ENCODE measurements at places on chromosomes 12 and 14.

DNA sequence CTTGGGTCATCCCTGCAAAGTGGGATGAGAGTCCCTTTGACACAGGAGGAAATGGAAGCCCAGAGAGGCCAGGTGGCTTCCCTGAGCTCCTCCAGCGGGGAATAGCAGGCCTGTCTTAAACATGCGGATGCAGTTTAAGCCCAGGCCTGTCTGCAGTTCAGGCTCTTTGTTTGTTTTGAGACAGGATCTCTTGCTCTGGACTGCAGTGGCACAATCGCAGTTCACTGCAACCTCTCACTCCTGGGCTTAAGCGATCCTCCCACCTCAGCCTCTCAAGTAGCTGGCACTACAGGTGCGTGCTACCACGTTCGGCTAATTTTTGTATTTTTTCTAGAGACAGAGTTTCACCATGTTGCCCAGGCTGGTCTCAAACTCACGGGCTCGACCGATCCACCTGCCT lies 3.5 kb downstream of the TRPV4 start:
- no peaks in the 10 kb centered on the region for H3K36me3 ChIP-seq
- H3K27ac ChIP-seq = no peak overlapping the region
- H3K27me3 ChIP-seq = peaks cover 13% of the 10 kb centered on the region
- no peak for DNase-seq

GRCh38 chr12:117528538-117528937 lies 167.1 kb upstream of the NOS1 start:
- no peak overlapping the region for H3K4me3 ChIP-seq
- H3K36me3 ChIP-seq = no peaks in the 10 kb centered on the region
- H3K27me3 ChIP-seq = no peaks in the 10 kb centered on the region
- H3K27ac ChIP-seq = no peak overlapping the region
- H3K4me1 ChIP-seq = no peaks in the 10 kb centered on the region
- no peak for DNase-seq

GRCh38 chr14:54653712-54654469 lies 87.0 kb downstream of the SAMD4A start:
- no peak for DNase-seq
- H3K4me3 ChIP-seq = no peak overlapping the region
- H3K36me3 ChIP-seq = no peaks in the 10 kb centered on the region

DNA sequence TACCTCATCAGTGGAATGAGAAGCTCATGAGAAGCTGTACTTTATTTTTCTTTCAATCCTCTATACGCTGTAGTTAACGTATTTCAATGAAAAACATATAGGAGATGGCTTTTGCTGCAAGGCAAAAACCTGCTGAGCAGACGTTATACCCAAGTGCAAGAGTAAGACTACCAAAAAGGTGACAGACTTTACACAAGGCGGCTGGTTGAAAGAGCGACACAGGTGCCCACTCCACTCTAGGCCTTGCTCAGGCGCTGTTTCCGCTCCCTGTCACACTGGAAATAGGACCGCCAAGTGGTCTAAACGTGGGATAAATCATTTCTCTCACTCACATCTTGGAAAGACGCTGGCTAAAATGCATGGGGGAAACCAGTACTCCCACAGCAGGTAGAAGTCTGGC lies 54.5 kb downstream of the PPP2R5C start:
- peaks cover 41% of the 10 kb centered on the region for H3K4me1 ChIP-seq
- peaks cover 16% of the 10 kb centered on the region for H3K36me3 ChIP-seq
- no peak overlapping the region for H3K27ac ChIP-seq
- H3K27me3 ChIP-seq = no peaks in the 10 kb centered on the region
- H3K4me3 ChIP-seq = no peak overlapping the region

- peak; percentile 8 for DNase-seq
- H3K27ac ChIP-seq = no peak overlapping the region
- peaks cover 99% of the 10 kb centered on the region for H3K27me3 ChIP-seq
- peaks cover 56% of the 10 kb centered on the region for H3K4me1 ChIP-seq
- no peaks in the 10 kb centered on the region for H3K36me3 ChIP-seq
Measured at GRCh38 chr14:99273766-99274345, 1.9 kb upstream of the BCL11B start.

- H3K27me3 ChIP-seq = no peaks in the 10 kb centered on the region
- no peak overlapping the region for H3K27ac ChIP-seq
- no peak for DNase-seq
- H3K4me1 ChIP-seq = no peaks in the 10 kb centered on the region
Measured at GRCh38 chr12:42315108-42315507, 10.8 kb downstream of the ZCRB1 start.

GRCh38 chr14:50794068-50794645 lies 36.8 kb downstream of the NIN start:
- DNase-seq = no peak
- H3K4me1 ChIP-seq = peaks cover 44% of the 10 kb centered on the region
- H3K27ac ChIP-seq = no peak overlapping the region
- no peaks in the 10 kb centered on the region for H3K27me3 ChIP-seq
- H3K4me3 ChIP-seq = no peak overlapping the region

DNA sequence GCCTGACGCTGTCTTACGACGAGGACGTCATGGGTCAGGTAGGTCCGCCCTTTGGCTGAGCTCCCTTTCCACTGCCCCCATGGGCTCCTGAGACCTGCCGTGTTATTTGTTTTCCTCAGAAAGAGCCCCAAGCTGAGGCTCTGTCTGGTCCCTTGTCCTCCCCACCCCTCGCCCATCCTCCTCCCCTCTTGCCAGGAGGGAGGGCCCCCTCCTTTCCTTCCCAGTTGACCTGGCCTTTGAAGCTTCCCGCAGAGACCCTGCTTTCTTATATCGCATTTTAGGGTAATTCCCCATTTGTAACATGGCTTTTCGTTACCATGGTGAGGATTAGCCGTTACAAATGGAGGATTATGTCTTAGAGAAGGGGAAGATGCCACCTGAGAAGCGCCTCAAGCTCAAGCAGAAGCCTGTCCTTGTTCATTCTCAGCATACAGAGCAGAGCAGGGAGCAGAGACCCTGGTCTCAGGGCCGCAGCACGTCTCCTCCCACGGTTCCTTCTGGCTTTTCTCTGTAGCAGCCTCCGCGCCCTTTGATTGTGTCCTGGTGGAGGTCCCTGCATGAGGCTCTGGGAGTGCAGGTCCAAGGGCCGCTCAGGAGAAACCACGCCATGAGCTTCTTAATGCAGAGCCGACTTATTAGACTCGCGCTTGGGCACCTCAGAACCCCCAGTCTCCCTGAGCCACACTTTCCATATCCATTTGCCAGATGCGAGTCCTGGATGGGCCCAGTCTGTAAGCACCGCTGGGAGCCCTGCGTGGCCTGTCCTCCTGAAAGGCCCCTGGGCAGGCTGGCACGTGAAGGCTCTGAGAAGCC lies 47.2 kb downstream of the UBE3B start:
- no peaks in the 10 kb centered on the region for H3K4me1 ChIP-seq
- H3K4me3 ChIP-seq = no peak overlapping the region
- H3K36me3 ChIP-seq = peaks cover 100% of the 10 kb centered on the region
- no peak overlapping the region for H3K27ac ChIP-seq
- no peaks in the 10 kb centered on the region for H3K27me3 ChIP-seq
- DNase-seq = no peak

DNA sequence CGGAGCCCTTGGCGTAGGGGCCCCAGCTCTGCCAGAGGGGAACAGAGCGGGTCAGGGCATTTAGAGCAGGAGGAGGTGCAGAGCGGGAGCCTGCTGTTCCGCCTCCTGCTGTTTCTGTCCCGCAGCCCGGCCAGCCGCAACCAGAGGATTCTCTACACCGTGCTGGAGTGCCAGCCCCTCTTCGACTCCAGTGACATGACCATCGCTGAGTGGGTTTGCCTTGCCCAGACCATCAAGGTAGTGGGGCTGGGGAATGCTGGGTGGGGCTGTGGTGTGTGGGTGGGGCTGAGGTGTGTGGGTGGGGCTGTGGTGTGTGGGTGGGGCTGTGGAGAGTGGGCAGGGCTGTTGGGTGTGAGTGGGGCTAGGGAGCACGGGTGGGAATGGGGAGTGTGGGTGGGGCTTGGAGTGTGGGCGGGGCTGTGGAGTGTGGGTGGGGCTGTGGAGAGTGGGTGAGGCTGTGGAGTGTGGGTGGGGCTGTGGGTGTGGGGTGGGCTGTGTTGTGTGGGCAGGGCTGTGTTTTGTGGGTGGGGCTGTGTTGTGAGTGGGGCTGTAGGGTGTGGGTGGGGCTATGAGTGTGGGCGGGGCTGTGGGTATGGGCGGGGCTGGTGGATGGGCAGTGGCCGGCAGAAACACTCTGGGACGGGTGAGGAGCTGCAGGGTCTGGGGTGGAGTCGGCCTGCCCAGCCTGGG lies 8.0 kb downstream of the ASPG start:
- DNase-seq = no peak
- H3K27me3 ChIP-seq = no peaks in the 10 kb centered on the region
- no peak overlapping the region for H3K4me3 ChIP-seq
- H3K4me1 ChIP-seq = no peaks in the 10 kb centered on the region

- DNase-seq = peak; percentile 4
- H3K4me3 ChIP-seq = no peak overlapping the region
- no peaks in the 10 kb centered on the region for H3K27me3 ChIP-seq
- H3K36me3 ChIP-seq = no peaks in the 10 kb centered on the region
- no peaks in the 10 kb centered on the region for H3K4me1 ChIP-seq
Measured at GRCh38 chr12:74732826-74733225, 195.2 kb downstream of the ATXN7L3B start.

DNA sequence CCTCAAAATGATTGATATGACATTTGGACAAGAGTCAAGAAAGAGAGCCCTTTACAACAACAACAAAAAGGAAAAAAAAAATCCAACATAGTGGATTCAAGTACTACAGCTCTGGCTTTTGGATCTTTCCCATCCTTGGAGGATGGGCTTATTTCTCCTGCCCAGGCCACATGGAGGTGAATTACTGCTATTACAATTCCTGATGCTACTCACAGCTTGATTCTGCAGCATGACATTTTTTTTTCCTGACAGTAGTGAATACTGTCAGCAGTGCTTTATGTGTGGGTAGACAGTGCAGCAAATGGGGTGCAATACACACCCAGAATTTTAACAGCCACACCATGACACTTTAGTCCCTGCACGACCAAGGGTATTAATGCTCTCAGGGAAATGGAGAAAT lies 42.5 kb upstream of the HSP90B1 start:
- no peak overlapping the region for H3K4me3 ChIP-seq
- H3K36me3 ChIP-seq = no peaks in the 10 kb centered on the region
- no peak for DNase-seq

- H3K27me3 ChIP-seq = no peaks in the 10 kb centered on the region
- DNase-seq = no peak
- no peak overlapping the region for H3K27ac ChIP-seq
- no peak overlapping the region for H3K4me3 ChIP-seq
- no peaks in the 10 kb centered on the region for H3K36me3 ChIP-seq
Measured at GRCh38 chr14:101347893-101348777, 213.2 kb upstream of the DIO3 start.

DNA sequence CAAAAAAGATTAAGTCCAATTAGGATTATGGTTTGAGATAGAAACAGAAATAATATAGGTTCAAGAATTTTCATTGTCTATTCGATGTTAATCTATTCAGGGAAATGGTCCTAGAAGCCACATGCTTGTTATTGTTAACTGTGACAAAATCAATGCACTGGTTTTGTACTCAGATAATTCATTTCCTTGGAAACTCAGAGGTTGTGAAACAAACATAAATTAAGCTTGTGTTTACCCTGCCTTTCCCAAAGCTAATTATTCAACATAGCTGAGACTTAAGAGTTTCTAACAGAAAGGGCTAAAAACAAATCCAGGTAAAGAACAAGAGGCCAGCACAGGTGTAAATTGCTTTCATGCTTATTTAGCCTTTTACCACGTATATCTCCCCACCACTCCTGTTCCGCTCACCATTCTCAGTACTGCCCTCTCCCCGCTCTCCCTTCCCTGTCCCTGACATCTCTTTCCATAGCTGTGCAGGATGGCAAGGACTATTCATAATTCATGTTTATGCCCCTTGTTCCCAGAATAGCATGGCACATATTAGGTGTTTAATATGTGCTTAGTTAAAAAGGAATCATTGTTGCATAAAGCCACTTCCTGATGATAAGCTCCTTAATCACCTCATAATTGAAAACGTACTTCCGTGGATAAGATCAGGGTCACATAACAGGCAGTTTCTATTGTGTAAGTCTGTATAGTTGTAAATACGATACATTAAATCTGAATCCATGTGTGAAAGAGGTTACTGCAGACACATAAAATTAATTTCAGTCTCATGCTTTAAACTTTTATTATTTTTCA lies 131.8 kb upstream of the USP15 start:
- DNase-seq = peak; percentile 22
- no peaks in the 10 kb centered on the region for H3K27me3 ChIP-seq
- H3K27ac ChIP-seq = no peak overlapping the region
- no peak overlapping the region for H3K4me3 ChIP-seq
- H3K4me1 ChIP-seq = no peaks in the 10 kb centered on the region
- no peaks in the 10 kb centered on the region for H3K36me3 ChIP-seq

- H3K27ac ChIP-seq = peak overlapping the region; percentile 61
- peaks cover 12% of the 10 kb centered on the region for H3K4me1 ChIP-seq
- peak; percentile 74 for DNase-seq
- no peaks in the 10 kb centered on the region for H3K36me3 ChIP-seq
- H3K4me3 ChIP-seq = no peak overlapping the region
- H3K27me3 ChIP-seq = no peaks in the 10 kb centered on the region
Measured at GRCh38 chr12:124727264-124727800, 136.3 kb downstream of the SCARB1 start.

- H3K27me3 ChIP-seq = no peaks in the 10 kb centered on the region
- H3K4me1 ChIP-seq = peaks cover 3% of the 10 kb centered on the region
- H3K27ac ChIP-seq = no peak overlapping the region
- no peaks in the 10 kb centered on the region for H3K36me3 ChIP-seq
- DNase-seq = no peak
Measured at GRCh38 chr14:83874662-83875061, 1655.3 kb upstream of the FLRT2 start.

DNA sequence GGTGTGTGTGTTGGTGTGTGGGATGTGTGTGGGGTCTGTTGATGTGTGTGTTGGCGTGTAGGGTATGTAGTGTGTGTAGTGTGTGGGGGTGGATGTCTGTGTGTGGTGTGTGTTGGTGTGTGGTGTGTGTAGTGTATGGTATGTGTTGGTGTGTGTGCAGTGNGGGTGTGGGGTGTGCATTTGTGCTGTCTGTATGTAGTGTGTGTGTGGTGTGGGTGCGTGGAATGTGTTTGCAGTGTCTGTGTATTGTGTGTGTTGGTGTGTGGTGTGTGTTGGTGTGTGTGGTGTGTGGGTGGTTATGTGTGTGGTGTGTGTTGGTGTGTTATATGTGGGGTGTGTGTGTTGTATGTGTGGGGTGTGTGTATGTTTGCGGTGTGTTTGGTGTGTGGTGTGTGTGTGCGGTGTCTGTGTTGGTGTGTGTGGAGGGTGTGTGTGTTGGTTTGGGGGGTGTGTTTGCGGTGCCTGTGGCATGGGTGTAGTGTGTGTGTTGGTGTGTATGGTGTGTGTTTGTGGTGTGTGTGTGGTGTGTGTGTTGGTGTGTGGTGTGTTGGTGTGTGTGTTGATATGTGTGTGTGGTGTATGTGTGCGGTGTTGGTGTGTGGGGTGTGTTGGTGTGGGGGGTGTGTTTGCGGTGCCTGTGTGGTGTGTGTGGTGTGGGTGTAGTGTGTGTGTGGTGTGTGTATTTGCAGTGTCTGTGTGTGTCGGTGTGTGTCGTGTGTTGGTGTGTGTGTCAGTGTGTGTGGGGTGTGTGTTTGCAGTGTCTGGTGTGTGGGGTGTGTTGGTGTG lies 14.7 kb downstream of the MLXIP start:
- no peaks in the 10 kb centered on the region for H3K36me3 ChIP-seq
- peak overlapping the region; percentile 24 for H3K27ac ChIP-seq
- H3K4me1 ChIP-seq = peaks cover 63% of the 10 kb centered on the region
- H3K27me3 ChIP-seq = no peaks in the 10 kb centered on the region

Data from stomach (tissue), 19 donors.